ENCODE measurements at places on chromosomes 2 and 18.

GRCh38 chr2:236573066-236573929, 3.7 kb downstream of the ACKR3 start:
- peak; percentile 19 for DNase-seq

GRCh38 chr2:117330641-117331040, 483.9 kb upstream of the DDX18 start:
- DNase-seq: no peak

DNA sequence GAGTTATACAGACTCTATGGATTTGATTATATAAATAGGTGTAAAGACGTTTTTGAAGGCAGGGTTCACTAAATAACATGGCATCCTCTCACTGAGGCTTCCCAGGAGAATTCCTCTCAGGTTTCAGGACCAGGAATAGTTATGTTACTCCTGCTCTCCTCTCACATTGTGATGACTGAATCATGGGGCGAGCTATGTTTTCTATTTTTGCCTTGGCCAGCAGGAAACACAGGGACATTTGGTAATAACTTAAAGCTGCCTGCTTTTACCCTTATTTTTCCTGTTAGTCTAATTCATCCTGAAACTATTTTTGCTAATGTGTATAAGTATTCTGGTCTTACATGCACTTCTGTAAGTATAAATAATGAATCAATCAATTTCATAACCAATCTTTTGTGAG, 115.3 kb upstream of the ITGB6 start:
- no peak for DNase-seq

DNA sequence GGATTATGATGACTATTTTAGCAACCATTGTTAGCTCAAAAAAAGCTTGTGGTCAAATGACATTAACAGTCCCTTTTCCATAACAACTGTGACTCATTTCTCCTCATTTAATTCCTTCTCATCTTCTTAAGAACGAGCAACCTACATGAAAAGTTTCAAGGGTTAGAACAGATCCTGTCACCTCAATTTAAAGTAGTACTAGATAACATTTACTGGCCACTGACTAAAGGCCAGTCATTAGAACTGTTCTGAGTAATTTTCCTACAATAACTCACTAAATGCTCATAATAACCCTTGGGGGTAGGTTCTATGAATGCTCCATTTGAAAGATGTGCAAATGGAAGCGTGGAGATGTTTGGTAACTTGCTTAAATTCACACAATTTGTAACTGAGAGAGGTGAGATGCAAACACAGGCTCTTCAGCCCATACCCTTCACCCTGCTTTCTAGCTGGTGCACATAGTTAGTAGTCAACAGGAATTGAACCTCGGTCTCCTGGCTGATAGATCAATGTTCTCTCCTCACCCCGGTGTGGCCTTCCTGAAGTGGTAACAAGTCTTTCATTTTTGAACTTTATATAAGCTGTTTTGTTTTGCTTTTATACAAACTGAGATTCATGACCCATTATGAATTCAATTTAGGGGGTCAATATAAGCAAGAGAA, 212.5 kb downstream of the SETBP1 start:
- no peak for DNase-seq

DNA sequence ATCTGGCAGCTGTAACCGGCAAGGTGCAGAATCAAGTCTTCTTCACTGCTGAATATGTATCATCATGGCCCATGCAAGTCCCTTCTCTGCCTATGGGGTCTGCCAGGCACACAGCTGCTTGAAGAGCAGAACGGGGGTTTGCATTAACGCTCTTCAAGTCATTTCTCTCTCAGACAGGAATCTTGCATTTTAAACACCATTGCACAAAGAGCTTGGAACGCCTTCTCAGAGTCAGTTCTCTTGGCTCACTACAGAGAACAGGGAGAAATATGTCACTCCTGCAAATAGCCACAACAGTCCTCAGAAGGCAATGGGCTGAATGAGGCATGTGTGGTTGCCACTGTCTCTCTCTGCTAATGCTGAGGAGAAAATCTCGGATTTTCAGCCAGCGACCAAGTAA, 2173.5 kb upstream of the PIK3C3 start:
- DNase-seq: no peak

DNA sequence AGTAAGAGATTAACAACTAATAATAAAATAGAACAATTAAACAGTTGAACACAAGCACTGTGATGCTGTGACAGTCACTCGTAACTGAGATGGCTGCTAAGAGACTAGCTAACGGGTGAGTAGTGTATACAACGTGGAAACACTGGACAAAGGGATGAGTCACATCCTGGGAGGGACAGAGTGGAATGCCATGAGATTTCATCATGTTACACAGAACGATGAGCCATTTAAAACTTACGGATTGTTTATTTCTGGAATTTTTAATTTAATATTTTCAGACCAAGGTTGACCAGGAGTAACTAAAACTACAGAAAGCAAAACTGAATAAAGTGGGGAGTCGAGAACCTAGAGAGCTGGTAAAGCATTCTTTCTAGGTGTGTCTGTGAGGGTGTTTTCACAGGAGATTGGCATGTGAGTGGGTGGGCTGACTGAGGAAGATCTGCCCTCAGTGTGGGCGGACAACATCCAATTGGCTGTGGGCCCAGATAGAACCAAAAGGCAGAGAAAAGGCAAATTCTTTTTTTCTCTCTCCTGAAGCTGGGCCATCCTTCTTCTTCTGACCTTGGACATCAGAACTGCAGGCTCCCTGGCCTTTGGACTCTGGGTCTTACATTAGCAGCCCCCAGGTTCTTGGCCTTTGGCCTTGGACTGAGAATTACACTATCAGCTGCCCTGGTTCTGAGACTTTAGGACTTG, 14.6 kb downstream of the TMSB10 start:
- peak; percentile 31 for DNase-seq

GRCh38 chr18:49042246-49042570, 91.4 kb upstream of the SMAD7 start:
- DNase-seq: no peak

All from ELF-1 (cell line).